ENCODE measurements at places on chromosomes 5 and 9. TPM values are rescaled to one million over a fixed set of nuclear protein-coding genes. Genes with fewer than 3 reads are reported as not detected.

The IL17B gene
- total RNA-seq, result not detected

The GRIN3A gene
- under 0.01 TPM for total RNA-seq

The PRSS3 gene
- total RNA-seq, result 3.5 TPM

The PTCD2 gene
- 12.0 TPM for total RNA-seq

The FCN2 gene
- not detected for total RNA-seq

The SEPTIN8 gene
- 46.9 TPM for total RNA-seq

The NIPAL4 gene
- not detected for total RNA-seq

The TRUB2 gene
- total RNA-seq, result 15.1 TPM

The HIGD2A gene
- total RNA-seq, result 161 TPM

The CENPK gene
- 9.6 TPM for total RNA-seq

The PFN3 gene
- total RNA-seq, result not detected

The HOMER1 gene
- total RNA-seq, result 13.3 TPM

The FGFR4 gene
- 121 TPM for total RNA-seq

The KIF27 gene
- 4.4 TPM for total RNA-seq

The NPR3 gene
- total RNA-seq, result 18.9 TPM

The PCDHGB3 gene
- total RNA-seq, result not detected

The PRKACG gene
- not detected for total RNA-seq

The CA9 gene
- 0.27 TPM for total RNA-seq

The CATSPER3 gene
- not detected for total RNA-seq

The QRFP gene
- not detected for total RNA-seq

The WWC1 gene
- total RNA-seq, result 27.6 TPM

The POLE3 gene
- total RNA-seq, result 32.5 TPM

The ANKRD34B gene
- total RNA-seq, result not detected

The PAX5 gene
- total RNA-seq, result not detected

The VCAN gene
- 367 TPM for total RNA-seq

The GMCL2 gene
- not detected for total RNA-seq

The CDKN2B-AS1 gene
- 1.1 TPM for total RNA-seq

The PCDHB13 gene
- total RNA-seq, result 1.9 TPM

The MLANA gene
- not detected for total RNA-seq

The PCDHGC4 gene
- total RNA-seq, result 1.5 TPM

The IZUMO3 gene
- not detected for total RNA-seq

The PCDHGA3 gene
- total RNA-seq, result not detected

The STK32A gene
- total RNA-seq, result 2.3 TPM

The TMEFF1 gene
- total RNA-seq, result 13.7 TPM

The PCDHA3 gene
- total RNA-seq, result 1.1 TPM

The P4HA2 gene
- 139 TPM for total RNA-seq

The CCL27 gene
- total RNA-seq, result not detected

The ARPC5L gene
- total RNA-seq, result 44.0 TPM

The SLCO6A1 gene
- 0.52 TPM for total RNA-seq

The EDIL3 gene
- 42.4 TPM for total RNA-seq

The CAVIN4 gene
- 1.0 TPM for total RNA-seq
